ENCODE measurements at places on chromosomes 3 and 15.

- DNase-seq, result peak; percentile 29
Measured at GRCh38 chr3:37861620-37862041, at the start of gene CTDSPL. CTDSPL (plus strand) TSS chr3:37861880; CDS start chr3:37862200, 320 bp downstream.

DNA sequence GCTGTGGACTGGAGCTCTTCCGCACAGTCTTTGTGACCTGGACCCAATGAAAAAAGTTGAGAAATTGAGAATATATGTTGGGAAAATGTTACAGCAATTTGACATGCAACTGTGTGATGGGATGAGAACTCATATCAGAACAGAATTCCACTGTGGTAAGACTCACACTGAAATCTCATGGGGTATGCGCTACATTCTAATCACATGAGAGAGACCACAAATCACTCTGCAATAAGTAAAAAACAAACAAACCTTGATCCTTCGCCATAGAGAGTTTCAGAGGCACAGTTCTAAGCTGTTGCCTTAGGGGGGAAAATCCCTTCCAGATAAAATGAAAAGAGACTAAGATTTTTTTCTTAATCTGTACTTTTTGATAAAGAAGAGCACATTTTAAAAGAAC is 37.3 kb downstream of the LMCD1 start:
- DNase-seq, result no peak

DNA sequence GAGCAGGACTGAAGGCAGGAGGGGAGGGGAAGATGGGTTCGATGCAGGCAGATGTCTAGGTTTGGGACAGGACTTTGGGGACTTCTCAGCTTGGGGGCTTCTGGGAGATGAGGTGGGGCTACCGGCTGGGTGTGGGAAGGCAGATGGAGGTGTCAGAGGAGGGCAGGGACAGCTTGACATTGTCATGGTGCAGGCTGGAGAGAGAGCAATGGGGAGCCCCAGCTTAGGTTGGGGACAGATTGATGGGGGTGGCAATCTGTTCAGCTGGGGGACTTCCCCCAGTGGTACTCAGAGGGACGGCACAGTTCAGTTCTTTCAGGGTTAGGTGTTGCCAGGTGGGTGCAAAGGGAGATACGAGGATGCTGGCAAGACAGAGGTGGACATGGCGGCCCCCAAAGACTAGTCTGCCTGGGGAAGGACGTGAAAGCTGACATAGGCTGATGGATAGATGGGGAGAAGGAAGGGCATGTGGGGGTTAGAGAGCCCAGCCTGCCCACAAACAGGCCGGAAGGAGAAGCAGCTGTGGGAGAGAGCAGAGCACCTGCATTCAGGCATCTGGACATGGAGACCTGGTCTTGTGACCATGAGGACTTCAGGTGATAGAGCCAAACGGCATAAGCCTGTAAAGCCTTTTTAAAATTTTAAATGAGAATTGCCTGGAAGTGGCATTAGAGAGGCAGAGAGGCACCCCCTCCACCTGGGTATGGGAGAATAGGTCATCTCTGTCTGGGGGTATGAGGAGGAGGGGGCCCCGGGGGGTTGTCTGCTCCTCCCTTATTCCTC is 21.1 kb downstream of the ACAA1 start:
- DNase-seq, result no peak

GRCh38 chr3:29382409-29382808 is 101.5 kb downstream of the RBMS3 start:
- no peak for DNase-seq

DNA sequence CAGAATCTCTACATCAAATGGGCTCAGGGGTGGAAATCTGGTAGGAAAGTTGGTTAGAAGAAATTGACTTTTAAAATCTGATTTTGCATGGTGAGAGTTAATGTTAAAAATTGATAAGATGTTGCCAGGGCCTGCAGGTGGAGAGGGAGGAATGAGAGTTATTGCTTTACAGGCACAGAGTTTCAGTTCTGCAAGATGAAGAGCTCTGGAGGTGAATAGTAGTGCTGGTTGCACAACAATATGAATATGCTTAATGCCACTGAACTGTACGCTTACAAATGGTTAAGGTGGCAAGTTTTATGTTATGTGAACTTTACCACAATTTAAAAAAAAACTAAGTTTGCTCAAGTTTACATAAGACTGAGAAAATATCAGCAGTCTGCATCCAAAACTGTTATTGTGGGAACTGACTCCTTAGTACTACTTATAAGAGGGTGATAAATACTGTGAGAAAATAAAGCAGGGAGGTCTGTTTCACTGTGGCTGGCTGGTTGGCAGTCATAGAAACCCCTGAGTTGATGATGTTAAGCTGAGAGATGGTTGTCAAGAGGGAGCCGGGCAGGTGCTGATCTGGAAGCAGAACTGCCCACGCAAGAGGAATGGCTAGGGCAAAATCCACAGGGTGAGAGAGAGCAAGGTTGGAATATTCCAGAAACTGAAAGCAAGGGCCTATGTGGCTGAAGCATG is 144.9 kb downstream of the EDEM1 start:
- DNase-seq, result no peak

- no peak for DNase-seq
Measured at GRCh38 chr3:194383276-194383940, 13.9 kb upstream of the LRRC15 start.

- no peak for DNase-seq
Measured at GRCh38 chr15:94130504-94130903, 100.9 kb upstream of the MCTP2 start.

DNA sequence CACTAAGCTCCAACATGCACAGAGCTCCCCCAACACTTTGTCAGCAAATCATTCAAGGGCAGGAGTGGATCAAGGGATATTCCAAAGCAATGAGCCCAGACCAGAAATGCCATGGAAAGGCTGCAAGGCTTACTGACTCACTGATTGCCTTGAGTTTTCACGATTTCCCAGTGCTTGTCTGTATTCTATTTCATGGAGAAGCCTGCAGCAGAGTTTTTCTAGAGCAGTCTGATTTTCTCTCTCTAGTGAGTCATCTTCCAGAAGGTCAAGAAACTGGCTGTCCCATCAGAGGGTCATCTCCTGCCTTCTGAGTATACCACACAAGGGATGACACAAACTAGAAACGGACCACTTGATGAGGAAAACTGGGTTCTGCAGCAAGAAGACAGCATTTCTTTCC is 16.5 kb downstream of the LMCD1 start:
- DNase-seq, result no peak

- no peak for DNase-seq
Measured at GRCh38 chr3:130702985-130703384, 43.6 kb downstream of the PIK3R4 start.

DNA sequence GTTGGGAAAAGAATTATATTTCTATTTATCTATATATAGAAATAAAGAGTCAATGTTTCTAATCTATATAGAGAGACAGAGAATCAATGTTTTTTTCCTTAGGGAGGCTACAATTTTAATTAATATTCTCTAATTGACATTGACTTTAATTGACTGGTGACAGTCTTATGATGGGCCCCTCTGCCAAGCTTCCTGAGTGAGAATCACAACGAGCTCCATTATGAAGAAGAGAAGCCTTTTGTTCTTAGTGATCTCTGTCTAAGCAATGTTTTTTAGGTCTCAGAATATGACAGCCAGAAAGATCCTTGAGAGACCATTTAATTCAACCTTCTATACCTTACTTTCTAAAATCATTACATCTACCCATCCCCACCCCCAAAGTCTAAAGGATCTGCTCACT is 70.9 kb downstream of the IGSF11 start:
- no peak for DNase-seq

- no peak for DNase-seq
Measured at GRCh38 chr3:22269831-22270230, 518.8 kb upstream of the ZNF385D start.

DNA sequence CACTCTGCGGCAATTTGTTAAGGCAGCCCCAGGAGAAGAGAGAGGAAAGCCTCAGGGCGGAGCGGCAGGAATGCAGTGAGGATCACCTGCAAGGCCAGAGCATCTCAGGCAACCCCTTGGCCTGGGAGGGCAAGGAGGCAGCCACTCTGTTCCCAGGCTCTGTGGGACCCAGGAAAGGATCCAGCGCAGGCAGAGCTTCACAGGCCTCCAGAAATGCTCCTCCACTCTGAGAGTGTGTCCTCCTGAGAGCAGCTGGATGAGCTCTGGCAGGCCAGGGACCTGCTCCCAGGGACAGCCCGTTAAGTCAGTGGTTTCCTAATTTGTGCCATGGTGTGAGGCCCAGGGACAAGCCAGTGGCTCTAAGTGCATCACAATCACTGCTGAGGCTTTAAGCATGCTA is 35.2 kb downstream of the RAB6B start:
- no peak for DNase-seq

DNA sequence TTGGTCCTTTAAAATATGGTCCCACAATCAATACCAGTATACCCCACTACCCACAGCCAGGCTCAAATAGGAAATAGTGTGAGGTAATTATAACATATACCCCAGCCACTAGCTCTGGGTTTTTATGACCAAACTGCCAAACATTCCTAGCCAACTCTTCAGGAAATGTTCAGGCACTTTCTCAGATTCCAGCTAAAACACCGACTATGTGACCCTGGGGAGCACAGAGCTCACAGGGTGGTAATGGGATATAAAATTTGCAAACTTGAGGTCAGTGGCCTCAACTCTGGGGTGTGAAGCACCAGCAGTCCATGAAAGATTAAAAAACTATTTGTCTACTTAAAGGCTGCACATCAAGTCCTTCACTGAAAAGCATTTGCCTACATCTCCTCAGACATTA is 12.9 kb downstream of the FBN1 start:
- no peak for DNase-seq

DNA sequence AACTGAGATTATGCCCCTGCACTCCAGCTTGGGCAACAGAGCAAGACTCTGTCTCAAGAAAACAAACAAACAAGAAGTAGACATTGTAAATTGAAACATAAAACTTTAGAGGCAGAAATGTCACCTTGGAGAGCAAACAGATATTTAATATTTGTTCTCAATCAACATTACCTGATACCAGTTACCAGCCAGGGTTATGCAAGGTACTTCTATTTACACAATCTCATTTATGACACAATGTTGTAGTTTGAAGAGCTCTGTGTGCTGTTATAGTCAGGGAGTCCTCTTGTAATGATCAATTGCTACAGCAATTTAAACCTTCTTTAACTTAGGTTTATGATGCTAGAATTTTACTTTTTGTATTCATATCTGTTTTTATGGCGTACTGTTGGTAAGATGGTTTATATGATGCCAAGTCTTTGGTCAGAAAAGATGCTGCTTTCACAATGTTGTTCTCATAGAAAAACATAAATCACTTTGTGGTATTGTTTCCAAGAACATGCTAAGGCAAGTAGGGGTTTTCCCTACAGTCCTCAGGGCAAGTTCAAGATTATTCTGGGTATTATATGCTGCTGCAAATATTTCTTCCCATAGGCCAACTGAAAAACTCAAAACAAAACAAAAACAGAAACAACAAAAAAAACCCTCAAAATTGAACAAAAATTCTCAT is 173.5 kb downstream of the TNIK start:
- DNase-seq, result peak; percentile 27

GRCh38 chr15:84831613-84832012 is 14.5 kb downstream of the ALPK3 start:
- no peak for DNase-seq

DNA sequence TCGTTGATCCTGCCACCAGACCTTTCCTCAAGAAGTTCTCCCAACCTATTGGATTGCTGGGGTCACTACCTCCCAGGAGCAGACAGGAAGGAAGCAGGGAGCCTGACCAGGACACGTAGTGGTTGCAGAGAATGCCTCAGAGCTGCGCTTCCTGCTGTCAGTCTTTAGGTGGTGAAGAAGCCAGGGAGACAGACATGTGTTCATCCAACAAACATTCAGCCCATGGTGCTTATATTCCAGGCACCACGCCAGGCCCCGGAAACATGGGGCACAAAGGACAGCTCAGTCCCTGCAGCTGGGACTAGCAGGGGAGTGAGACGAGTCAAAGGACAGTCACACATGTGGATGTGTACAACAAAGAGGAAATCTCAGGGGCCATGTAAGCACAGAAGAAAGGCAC is 26.0 kb upstream of the CORO2B start:
- no peak for DNase-seq

- no peak for DNase-seq
Measured at GRCh38 chr3:133479895-133480669, 80.2 kb downstream of the BFSP2 start.

- no peak for DNase-seq
Measured at GRCh38 chr3:25002052-25002451, 426.0 kb upstream of the RARB start.

DNA sequence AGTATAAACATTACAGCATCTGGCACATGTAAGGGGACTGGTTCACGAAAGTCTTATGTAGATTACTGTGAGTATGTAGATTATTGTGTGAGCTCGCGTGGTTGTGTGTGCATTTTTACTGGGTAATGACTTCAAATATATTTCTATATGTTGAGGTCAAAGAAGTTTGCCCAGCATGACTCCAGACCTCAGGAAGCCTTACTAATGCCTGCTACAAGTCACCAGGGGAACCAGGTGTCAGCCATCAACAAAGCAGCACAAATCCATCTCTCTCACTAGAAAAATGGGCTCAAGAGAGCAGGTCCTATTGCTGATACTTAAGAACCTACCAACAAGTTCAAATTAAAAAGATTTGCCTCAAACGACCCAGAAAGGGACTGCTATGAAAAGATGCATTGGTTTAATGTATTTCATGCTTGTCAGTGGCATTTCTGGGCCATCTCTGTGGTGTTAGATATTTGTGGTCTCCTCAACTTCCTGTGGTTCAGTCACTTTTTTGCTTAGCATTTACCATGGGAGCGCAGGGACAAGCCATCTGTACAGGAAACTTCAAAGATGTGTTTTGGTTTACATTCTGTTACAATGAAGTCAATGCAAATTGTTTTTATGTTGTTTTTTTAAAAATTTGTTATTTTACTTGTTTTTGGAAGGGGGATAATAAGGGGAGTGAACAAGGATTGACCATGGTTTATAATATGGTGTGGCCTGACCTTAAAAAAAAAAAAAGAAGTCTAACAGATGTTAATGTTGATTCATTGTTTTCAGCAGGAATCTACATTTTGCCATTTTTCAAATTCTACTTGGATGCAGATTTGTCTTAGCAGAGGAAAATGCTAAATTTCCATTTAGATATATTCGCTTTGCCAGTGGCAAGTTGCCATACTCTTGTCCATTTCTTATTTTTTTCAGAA is 172.1 kb upstream of the ADAMTS9 start:
- no peak for DNase-seq

- no peak for DNase-seq
Measured at GRCh38 chr3:28624084-28624483, 275.5 kb upstream of the AZI2 start.

- DNase-seq, result no peak
Measured at GRCh38 chr15:39495871-39496840, 84.7 kb upstream of the THBS1 start.

DNA sequence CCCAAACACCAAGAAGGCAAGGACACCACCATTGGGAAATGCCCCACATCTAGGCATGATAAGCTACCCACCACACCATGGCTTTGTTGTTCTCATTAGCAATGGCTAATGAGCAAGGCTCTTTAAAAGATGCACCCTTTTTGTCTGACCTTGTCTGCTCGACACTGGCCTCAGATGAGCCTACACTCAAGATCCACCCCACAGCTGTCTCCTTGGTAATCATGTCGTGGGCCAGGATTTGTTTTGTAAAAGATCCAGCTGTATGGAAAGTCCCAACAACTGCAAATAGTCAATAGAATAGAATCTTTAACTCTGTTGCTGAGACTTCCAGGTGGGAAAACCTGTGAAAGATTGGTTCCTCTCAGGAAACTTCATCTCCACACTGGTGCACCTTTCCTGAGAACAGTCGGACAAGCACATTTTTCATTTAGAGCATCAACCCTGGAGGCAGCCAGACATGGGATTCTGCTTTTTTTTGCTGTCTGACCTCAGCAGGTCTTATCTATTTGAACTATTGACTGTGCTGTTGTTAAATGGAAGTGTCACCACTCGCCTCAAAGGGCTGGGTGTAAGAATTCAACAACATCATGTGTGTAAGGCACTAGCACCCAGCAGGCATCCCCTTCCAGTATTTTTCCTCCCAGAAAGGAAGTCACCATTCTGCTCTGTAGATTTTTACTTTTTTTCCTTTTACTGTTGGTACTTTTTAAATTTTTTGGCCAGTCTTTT is 35.5 kb downstream of the DUT start:
- DNase-seq, result no peak

All from NCI-H510A (cell line).